ENCODE measurements at places on chromosomes 7 and 10.

DNA sequence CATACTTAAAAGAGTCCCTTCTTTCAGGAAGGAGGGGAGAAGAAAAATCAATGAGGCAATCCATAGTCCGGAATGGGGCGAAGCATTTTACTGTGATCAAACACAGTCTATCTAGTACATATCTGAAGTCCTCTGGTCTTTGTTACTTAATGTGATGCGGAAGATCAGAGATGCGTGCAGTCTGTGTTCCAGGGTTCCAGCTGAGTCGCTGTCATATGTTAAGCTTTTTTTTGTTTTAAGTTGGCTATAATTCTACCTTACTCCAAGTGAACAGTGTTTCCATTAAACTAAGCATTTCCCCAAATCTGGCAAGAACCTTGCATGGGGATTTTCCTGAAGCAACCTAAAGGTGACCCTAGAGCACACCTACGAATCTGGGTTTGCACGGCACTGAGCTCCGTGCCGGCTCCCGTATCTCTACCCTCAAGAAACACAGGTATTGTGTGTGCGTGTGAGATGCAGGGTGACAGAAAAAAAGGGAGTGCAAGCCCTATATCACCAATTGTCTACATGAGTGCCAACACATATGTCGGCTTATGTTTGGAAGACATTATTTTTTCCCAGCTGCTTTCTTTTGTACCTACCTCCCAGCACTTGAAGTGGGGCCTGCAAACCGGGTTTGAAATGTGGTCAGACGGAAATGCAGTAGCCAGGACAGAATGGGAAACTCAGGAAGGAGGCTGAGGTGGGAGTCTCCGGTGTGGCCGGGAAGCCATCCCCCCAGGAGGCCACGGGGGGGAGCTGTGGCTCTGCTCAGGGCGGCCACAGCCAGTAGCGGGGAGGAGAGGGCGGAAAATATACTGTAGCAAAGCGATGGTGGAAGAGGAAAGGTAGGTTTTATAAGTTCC, 435.8 kb upstream of the MGMT start:
- DNase-seq = peak; percentile 58

DNA sequence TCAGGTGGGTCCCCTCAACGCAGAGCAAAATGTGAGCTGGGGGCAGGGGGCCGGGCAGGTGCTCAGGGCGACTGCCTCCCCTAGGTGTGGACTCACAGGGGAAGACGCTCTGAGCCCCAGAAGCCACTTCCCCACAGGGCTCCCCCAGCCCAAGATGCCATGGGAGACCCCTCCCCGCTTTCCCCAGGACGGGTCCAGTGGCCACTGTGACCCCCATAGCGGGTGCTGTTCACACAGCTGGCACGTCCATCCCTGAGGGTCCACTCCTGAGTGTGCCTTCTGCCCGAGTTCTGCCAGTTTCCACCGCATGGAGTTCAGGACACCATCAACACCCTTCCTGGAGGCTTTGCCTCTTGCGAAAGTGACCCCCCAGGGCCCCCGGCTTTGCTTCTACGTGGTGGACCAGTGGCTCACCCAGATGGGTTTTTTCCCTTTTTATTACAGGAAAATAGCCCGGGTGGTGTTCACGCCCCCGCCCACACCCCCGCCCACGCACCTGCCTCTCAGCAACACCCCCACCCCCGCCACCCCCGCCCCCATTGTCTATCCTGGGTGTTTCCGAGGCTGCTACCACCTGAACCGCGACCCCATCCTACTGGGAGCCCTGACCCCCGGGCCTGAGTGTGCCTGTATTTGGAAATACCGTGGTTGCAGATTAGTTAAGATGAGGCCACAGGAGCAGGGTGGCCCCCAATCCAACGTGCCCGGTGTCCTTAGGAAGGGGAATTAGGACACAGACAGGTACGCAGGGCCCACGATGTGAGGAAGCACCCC, 32.0 kb downstream of the ADAP1 start:
- DNase-seq = peak; percentile 71

DNA sequence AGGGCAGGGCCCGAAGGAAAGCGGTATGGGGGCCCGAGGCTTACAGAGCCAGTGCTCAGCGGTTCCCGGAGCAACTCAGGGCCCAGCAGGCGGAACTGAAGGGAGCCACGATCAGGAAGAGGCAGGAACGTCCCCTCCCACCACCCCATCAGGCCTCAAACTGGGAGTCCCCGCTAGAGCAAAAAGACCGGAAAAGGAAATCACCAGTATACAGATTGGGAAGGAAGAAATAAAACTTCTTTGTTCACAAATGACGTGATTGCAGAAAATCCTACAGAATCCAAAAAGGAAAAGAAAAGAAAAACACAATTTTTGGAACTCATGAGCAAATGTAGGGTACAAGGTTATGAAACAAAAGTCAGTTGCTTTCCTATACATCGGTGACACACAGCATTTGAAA, 21.6 kb upstream of the ZFAND2A start:
- no peak for DNase-seq

DNA sequence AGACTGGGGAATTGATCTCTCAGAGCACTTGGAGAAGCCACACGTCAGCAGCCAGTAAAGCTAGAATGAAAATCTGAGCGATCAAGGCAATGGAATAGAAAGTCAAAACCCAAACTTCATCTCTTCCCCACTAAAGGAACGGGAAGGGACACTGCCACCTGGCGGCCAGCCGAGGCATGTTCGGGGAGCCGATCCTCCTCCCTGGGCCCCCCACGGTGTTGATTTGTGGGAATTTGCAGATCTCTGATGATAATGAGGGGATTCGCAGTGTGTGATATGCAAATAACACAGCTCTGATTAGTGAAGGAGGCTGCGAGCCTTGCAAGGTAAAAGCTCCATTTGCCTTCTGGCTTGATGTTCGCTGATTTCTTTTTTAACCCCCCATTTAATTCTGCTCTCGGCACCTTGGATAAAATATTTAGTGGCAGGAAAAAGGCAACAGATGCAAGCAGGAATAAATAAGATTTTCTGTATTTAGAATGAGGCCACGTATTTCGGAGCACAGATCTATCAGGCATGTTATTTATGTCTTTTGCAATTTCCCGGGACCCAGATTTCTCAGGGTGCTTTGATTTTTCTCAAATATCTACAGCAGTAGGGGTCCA, 258.6 kb downstream of the PAXIP1 start:
- peak; percentile 43 for DNase-seq

GRCh38 chr7:152312316-152312715, 123.5 kb downstream of the KMT2C start:
- DNase-seq = no peak

DNA sequence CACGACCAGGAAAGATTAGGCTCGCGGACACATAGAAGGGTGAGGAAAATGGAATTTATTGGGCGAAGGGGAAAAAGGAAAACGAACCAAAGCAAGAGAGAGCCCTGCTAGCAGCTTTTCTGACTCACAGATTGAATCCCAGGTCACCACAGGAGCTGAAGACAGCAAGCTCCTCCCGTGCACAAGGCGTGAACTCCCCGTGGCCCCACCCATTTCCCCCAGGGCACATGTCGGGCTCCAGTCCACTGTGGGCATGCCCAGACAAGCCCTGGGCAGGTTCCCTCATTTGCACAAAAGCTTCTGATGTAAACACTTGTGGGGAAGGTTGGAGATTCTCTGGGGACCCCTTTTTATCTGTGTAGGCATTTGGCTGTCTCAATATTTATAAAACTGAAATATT, 582.4 kb downstream of the SUGCT start:
- peak; percentile 34 for DNase-seq

DNA sequence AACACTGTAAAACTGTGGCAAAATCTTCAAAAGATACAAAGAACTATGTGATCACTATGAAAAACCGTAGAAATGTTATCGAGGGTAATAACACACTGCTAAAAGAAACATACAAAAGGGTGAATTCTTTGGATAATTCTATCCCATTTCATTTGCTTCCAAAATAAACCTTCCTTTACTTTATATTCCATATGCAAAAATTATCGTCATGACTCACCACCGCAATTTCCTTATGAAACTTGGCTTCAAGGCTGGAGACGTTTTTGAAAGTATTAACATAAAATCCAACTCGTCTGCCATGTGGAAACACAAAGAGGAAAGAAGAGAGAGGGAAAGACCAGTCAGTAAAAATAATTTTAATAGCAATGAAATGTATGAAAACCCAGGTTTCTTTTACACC, 165.2 kb downstream of the AMPH start:
- no peak for DNase-seq

Measured in stimulated activated naive CD8-positive, alpha-beta T cell treated with anti-CD3 and anti-CD28 coated beads, Interleukin-15, Interleukin-2, amounts not matched to agents 100 U/mL and 50 U/mL, for 24 hours (primary cell).